ENCODE measurements at places on chromosomes 11 and 22.

DNA sequence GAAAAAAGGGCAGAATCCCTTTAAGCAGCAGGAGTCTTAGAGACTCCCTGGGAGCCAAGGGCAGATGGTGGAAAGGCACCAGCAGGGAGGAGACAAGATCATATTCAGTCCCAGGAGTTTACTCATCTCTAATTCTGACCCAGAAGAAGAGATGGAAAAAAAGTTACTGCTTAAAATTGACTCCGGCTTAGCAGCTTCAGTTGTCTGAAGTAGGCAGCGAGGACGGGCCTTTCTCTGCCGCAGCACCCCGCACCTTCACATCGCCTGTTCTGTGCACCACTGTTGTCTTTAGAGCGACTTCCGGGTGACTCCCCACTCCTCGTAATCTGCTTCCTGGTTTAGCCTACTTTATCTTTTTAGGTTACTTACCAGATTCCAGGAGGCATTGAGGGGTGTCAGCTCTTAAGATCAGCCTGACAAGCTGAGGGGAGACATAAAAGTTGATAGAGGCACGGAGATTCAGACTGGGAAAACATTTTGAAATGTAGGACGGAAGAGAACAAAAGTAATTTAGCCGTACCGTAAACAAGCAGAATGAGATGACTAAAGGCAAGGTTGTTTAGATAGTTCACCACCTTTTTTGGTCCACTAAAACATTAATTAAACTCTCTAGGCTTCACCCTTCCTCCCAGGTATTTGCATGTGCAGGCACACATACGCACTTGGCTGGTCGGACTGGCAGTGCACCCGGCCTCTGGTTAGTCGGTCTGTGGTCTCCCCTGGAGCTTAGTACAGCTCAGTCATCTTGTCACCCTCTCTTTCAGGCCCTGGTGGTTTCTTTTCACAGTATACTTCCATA is 74.3 kb downstream of the CECR2 start:
- DNase-seq, result no peak

DNA sequence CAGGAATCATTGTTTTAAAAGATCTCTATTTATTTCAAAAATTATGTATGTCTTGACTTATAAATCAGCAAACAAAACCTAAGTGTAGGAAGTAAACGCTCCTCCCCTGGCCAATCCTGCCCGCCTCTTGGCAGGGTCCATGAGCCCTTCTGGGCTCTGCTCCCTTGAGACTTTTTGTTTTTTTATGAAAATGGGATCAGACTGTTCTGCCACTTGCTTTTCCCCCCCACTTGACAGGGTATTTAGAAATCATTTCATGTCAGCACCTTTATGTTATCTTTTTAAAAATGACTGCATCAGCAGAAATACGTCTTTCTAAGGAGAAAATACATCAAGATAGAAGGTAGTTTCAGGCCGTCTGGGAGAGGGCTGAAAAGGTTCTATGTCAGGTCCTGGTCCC is 35.6 kb downstream of the FBLN1 start:
- DNase-seq, result no peak

DNA sequence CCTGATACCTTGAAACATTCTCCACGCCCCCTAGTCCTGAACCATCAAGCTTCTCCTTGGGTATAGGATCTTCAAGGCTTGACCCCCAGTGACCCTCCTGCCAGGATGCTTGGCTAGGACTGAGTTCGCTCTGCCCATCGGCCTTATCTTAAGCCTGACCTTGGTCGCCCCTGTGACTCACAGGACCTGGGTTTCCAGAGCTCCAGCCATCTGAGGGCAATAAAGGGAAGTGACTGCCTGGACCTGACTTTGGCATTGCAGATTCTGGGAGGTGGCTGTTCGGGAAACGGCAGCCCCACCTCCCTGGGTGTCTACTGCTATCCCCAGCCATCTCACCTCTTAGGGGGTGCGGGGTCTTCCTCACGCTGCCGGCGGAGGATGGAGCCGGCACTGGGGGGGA is 15.4 kb downstream of the CARD10 start:
- DNase-seq, result no peak

- DNase-seq, result no peak
Observed at GRCh38 chr11:15988016-15988550, 368.3 kb downstream of the SOX6 start.

GRCh38 chr22:23356094-23356493 is 175.8 kb downstream of the BCR start:
- no peak for DNase-seq

DNA sequence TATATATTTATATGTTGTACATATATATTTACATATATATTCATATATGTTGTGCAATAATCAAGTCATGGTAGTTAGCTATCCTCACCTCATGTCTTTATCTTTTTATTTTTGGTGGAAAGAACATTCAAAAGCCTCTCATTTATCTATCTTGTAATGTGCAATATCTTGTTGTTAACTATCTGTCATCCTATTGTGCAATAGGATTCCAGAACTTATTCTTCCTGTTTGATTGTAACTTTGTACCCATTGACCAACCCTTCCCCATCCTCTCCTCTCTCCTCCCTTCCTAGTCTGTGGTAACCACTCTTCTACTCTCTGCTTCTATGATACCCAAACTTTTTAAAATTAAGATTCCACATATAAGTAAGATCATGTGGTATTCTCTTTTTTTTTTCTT is 115.6 kb upstream of the PDGFD start:
- no peak for DNase-seq

DNA sequence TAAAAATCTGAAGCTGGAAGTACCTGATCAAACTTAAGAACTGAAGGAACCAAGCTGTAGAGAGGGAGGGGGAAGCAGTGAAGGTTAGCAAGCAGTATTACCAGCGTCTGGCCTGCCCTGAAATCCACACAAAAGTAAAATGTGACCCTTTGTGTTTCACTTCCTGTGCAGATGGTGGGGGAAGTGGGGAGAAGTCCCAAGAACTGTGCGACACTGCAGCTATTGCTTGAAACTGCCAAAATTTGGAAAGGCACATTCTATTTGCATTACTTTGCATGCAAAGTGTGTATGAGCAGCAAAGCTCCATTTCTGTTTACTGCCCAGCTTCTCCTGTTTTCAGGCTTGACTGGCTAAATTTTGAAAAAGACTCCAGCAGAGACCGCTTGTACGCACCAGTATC is 72.1 kb upstream of the BMAL1 start:
- DNase-seq, result no peak

GRCh38 chr11:65862191-65862735 is 2.0 kb downstream of the MUS81 start:
- no peak for DNase-seq

GRCh38 chr11:65214212-65214845 is 32.6 kb downstream of the CAPN1 start:
- DNase-seq, result no peak

GRCh38 chr11:126102436-126102981 is 39.8 kb upstream of the CDON start:
- no peak for DNase-seq

GRCh38 chr11:111400595-111400994 is 21.5 kb upstream of the POU2AF1 start:
- no peak for DNase-seq

DNA sequence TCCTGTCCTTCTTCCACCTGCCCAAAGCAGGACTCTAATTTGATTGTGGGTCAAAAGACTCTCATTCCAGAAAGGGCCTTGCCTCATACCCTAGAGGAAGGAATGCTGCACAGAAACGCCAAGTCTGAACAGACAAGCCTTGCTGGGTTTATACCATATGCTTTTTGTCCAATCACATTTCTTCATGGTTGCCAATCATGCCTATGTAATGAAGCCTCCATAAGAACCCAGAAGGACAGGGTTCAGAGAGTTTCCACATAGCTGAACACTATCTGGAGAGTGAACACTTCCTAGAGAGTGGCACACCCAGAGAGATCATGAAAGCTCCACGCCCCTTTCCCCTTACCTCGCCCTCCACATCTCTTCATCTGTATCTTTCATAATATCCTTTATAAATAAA is 4.8 kb upstream of the SAA2 start:
- no peak for DNase-seq

DNA sequence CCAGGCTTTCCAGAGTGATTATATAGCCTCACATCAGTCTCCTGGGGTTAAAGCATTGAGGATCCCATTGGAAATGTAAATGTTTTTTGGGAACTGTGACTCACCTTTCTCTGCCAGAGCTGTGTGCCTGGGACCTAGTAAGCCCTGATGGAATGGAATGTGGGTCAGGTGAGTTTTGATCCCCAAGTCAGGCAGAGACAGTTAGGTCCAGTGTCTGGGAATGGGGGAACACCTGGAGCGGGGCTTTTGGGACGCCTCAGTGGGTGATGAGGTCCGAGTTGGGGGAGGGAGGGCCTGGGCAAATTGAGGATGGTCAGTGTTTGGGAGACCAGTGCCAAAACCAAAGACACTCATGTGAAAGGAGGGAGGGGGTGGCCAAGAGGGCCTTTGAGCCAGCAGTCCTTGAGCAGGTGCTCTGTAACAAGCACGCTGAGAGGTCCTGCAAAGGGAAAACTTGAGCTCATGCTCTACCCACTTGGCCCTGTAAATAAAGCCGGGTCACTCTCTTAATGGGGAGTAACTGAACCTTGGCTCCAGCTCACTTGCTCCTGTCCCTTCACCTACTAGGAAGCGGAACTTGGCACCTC is 104.7 kb downstream of the NAV2 start:
- no peak for DNase-seq

- no peak for DNase-seq
Observed at GRCh38 chr11:64385945-64386704, 27.2 kb downstream of the RPS6KA4 start.

DNA sequence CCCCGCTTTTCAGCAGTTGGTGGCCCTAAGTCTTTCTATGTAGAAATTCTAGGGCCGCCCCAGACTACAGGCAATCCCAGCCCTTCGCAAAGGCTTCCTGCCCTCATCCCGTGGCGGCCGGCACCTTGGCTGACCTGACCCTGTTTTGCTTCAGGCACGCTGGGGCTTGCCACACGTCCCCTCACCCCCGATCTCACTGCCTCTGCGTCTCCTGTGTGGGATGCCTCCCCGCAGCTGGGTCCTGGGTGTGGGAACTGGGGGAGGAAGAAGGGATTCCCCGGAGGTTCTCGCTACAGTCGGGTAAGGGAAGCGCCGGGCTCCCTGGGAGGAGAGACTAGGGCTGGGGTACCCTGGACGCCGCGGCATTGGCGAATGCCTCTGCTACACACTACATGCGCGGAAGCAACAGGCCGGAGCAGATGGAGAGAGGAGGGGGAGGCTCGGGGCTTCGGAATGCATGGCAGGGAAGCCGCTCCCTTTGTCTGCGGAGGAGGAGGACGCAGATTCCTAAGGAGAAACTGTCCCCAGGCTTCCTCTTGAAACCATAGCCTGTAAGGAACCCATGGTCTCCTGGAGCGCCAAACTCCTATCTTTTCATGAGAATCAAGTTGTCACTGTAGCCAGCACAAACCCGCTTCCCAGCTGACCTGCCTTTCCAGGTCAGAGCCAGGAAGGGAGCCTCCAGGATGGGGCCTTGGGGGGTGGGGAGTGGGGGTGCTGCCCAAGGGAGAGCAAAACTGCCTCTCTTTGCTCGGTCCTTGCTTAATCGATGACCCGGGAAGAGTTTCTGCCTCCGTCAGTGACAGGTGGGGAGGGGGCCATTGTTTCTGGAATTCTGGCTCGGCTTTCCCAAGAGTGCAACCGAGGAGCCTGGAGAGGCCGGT is 1.4 kb downstream of the DTX4 start:
- no peak for DNase-seq

DNA sequence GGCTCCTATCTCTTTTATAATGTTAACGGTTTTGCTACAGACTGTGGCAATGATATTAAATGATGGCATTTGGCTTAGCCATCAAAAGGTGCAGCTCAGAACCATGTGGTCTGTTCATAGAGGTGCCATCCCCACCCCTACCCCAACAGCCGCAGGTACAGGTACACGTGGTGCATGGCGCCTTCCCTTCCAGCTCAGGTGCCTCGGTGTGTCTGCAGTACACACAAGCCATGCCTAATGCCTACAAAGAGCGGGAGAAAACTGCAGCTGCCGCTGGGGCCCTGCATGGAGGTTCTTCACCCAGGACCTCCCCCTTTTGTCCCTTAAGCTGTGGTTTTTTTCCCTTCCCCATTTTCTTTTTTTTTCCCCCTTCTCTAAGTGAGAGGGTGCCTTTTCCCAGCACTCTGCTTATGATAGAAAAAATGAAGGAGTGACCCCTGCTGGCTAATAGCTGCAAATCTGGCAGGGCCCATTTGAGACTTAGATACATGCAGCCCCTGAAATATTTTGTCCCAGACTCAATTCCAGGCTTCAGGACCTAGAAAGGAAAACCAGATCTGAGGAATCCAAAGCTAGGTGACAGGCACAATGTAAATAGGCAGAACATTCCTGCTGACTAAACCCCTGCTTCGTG is 6.5 kb downstream of the OR52M1 start:
- no peak for DNase-seq

DNA sequence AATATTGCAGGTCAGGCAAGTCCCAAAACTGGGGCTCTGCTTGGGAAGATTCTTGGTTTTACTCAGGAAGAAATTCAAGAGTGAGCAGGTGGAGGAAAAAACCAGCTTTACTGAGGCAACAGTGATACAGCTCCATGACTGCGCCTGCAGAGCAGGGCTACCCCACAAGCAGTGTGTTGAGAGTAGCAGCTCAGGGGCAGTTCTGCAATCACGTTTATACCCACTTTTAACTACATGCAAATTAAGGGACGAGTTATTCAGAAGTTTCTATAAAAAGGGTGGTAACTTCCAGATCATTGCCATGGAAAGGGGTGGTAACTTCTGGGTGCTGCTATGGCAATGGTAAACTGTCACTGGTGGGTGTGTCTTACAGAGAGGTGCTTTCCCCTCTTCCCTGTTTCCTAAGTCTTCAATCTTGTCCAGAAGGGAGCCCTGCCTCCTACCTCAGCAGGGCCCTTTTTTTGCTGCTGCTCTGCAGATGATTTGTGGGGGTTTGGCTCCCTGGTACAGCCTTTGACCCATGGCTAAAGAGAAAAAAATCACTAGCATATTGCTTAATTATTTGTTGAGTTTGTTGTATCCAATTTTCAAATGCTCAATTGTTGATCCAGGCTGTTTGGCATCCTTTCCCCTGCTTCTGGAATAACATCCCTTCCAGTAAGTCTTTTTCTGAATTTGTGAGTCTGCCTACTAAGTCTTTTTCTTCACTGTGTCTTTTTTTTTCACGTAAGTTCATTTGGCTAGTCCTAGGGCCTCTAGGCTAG is 30.0 kb upstream of the ME3 start:
- DNase-seq, result no peak

- DNase-seq, result no peak
Observed at GRCh38 chr11:11992257-11993212, 15.9 kb downstream of the DKK3 start.

DNA sequence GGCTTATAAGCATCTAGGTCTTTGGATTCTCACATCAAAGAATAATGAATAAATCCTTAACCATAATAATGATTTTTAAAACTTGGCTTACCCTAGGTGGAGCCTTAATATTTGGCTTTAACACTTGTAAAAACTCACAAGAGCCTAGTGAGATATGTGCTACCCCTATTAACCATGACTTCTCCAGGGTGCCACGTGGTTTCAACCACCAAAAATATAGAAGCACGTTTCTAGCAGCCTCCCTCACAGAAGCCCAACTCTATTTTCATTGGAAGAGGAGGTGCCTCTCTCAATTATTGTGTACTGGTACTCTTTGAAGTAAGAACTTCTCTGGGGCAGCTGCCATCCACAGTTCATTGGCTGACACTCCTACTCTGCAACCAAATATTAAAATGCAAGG is 46.5 kb upstream of the GDPD4 start:
- DNase-seq, result no peak

- no peak for DNase-seq
Observed at GRCh38 chr11:29027436-29027835, 919.2 kb downstream of the METTL15 start.

- DNase-seq, result no peak
Observed at GRCh38 chr11:117690484-117691217, 106.4 kb downstream of the DSCAML1 start.

GRCh38 chr11:75811485-75811884 is 3.5 kb upstream of the UVRAG start:
- DNase-seq, result no peak

Measured in left renal pelvis (tissue), 4 donors.